ENCODE measurements at places on chromosomes 11 and 22. TPM values are rescaled to one million over a fixed set of nuclear protein-coding genes. Genes with fewer than 3 reads are reported as not detected.

Gene TIGD3
- total RNA-seq = 0.19 TPM

Gene TMEM191C
- total RNA-seq = 1.4 TPM

Gene RTN4RL2
- total RNA-seq = 2.6 TPM

Gene TIMM10
- 38.6 TPM for total RNA-seq

Gene OR5L1
- total RNA-seq = not detected

Gene RIBC2
- total RNA-seq = 1.0 TPM

Gene GRAMD4
- 58.2 TPM for total RNA-seq

Gene CBLIF
- total RNA-seq = not detected

Gene SYT13
- 6.8 TPM for total RNA-seq

Gene HPX
- total RNA-seq = 1.3 TPM

Gene RFPL1
- not detected for total RNA-seq

Gene PRG3
- total RNA-seq = not detected

All from kidney (tissue), 22 donors.